Forelimb muscle (tissue), 1 donor: ENCODE measurements at places on chromosomes 4 and X.

GRCh38 chr4:122744229-122744628 lies 11.7 kb downstream of the BBS12 start:
- no peak for DNase-seq

GRCh38 chr4:123869286-123870215 lies 473.0 kb downstream of the SPRY1 start:
- DNase-seq, result no peak

GRCh38 chrX:15908603-15909290 lies 54.1 kb upstream of the AP1S2 start:
- no peak for DNase-seq

GRCh38 chrX:13283950-13284546 lies 35.8 kb downstream of the ATXN3L start:
- DNase-seq, result no peak

- DNase-seq, result no peak
These were observed 80.9 kb downstream of the NKX6-1 start for GRCh38 chr4:84417997-84418709.

DNA sequence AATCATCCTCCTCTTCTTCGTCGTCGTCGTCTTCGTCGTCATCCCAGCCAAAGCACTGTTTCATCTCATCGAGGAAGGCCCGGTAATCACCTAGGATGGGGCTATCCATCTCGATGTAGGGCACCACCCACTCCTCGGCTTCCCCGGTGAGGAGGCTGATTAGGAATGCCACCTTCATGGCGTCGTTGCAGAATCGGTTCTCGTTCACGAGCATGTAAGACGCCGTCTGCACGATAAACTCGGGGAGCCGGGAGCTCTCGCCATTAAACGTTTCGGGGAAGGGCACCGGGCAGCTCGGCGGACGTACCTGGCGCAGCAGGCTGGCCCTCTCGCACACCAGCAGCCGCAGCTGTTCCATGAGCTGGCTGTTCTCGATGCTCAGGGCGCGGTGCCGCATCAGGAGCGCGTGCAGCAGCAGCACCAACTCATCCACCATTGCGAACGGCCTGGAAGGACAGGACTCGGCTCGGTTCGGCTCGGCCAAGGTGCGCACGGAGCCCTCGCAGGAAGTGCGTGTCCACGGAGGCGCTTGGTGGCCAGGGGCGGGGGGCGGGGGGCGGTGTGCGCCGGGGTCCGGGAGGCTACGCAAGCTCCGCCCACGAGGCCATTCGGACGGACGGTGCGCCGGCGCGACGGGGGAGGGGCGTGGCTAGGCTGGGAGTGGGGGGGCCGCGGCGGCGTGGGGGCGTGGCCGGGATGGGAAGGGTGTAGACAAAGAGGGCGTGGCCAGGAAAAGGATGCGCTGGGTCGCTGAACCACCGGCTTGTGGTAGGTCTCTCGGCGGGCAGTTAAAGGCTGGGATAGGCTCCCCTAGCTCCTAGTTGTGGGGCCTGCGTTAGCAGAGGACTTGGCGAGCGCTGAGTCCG lies at the start of gene LDOC1:
Gene LDOC1, minus strand, starts transcription at position 544 of the 866 bp plus-strand sequence. Its CDS starts 108 bp downstream, at position 436.
- DNase-seq, result peak; percentile 26

DNA sequence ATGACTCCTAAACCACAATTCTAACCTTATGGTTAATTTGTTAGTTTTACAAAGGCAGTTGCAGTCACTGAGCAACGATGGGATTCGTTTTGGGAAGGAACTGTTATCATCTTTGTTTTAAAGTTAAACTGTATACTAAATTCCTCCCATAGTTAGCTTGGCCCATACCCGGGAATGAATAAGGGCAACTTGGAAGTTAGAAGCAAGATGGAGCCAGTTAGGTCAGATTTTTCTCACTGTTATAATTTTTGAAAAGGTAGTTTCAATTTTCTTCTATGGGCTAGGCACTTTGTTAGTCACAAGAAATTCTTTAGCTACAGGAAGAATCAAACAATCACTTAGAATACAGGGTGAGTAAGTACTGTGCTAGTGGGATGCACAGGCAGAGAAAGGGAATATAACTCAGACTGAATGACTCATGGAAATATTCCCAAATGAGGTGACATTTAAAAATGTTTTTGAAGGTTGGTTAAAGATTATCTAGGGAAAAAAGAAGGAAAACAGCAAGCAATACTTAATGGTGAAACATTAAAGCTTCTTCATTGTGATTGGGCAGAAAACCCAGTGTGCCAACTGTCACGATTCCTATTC lies 153.6 kb downstream of the MAGEB17 start:
- DNase-seq, result no peak

- no peak for DNase-seq
These were observed 676.7 kb upstream of the ACTRT1 start for GRCh38 chrX:128728943-128729342.

DNA sequence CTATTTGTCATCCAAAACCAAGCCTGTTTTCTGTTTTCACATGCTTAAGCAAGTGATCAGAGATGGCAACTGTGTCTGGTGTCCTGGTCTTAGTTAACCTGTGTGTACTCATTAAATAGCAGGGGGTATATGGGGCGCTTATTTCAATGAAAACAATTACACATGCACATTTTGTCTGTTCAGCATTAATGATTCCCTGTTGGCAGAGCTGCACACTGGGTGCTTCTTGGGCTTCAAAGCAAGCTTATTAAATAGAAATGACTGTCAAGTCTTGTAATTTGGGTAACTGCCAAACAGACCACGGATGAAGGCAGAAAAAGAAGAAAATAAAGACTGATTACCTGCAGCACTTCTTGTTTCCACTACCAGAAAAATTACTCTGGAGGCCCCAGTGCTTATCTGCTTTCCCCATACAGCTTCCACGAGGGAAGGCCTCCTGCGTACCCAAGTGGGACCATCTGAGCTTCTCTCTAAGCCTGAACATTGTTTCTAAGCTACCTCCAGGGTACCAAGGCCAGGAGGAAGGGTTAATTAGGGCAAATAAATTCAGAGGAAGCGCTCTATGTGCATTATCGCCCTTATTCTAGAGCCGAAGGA lies 107.2 kb upstream of the TBL1X start:
- DNase-seq, result no peak

GRCh38 chr4:7075962-7076695 lies 8.3 kb upstream of the GRPEL1 start:
- no peak for DNase-seq

GRCh38 chr4:78625073-78625472 lies 73.5 kb downstream of the ANXA3 start:
- DNase-seq, result no peak

GRCh38 chr4:25032126-25032525 lies 1.4 kb upstream of the LGI2 start:
- no peak for DNase-seq

DNA sequence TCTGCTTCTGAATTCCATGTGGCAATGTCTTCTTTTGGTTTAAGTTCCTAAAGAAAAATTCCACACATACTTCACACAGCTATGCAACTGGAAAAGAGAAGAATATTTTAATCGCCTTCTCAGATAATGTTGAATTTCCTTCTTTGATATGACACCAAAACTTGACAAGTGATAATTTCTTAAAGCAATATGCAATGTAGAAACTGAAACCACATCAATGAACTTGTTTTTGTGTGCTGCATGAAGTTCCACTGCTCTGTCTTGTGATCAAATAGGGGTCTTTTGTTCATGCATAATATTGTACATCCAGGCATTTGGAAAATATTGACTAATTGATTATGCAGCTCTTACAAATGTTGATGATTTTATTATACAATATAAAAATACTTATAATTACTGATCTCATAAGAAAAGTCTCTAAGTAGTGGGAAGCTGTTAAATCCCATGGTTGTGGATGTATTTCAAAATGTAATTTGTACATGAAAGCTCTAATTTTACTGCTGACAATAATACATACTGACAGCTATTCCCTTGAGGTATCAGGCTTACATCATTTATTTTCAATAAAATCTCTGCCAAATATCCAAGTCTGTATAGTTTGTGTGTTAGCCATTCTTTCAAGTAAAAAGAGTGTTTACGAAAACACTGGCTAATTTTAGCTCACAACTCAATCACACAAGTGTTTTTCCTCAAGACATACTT lies 56.5 kb downstream of the AGA start:
- no peak for DNase-seq

- DNase-seq, result no peak
These were observed 104.1 kb downstream of the IL1RAPL2 start for GRCh38 chrX:104670051-104670450.

GRCh38 chrX:54483946-54484345 lies 12.1 kb downstream of the FGD1 start:
- no peak for DNase-seq

GRCh38 chr4:109412776-109413175 lies 20.8 kb upstream of the SEC24B start:
- DNase-seq, result no peak

DNA sequence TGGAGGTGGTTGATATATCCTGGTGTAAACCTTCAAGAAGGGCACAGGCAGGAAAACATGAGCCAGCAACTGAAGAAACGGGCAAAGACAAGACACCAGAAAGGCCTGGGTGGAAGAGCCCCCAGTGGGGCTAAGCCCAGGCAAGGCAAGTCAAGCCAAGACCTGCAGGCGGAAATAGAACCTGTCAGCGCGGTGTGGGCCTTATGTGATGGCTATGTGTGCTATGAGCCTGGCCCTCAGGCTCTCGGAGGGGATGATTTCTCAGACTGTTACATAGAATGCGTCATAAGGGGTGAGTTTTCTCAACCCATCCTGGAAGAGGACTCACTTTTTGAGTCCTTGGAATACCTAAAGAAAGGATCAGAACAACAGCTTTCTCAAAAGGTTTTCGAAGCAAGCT lies 7.2 kb downstream of the ZFP42 start:
- no peak for DNase-seq

DNA sequence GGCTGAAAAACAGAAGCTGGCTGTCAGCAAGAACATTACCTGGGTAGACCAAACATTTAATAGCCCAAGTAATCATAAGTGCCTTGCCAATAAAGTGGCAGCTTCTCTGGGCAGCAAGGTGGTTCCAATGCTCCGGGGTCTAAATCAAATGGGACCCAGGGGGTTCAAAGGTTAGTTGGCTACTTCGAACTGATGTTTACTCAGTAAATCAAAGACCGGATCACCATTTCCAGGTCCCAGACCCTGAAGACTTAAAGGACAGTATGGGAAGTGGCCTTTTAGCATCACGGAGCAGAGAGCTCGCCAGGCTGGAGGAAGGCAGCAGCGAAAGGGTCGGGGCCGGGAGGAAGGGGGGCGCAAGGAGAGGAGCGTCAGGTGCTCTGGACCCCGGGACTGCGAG lies 1.0 kb downstream of the SH3KBP1 start:
- DNase-seq, result no peak

GRCh38 chr4:56772134-56772533 lies 49.4 kb downstream of the SPINK2 start:
- DNase-seq, result no peak

DNA sequence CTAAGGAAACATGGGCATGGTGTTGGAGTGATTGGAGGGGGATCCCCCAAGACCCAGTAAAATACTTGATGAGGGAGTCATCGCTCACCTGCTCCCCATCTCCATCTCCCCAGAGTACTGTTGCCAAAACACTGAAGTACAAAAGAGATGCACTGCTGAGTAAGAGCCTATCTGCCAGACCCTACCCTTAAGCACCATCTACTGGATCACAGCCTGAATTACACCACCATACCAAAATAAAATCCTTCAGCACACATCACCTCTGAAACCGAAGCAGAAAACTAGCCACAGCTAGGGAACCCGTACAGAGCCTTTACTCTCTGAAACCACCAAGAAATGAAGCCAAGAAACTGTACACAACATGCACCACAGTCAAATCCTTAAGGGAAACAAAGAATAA lies 466.3 kb upstream of the ACTRT1 start:
- DNase-seq, result no peak

DNA sequence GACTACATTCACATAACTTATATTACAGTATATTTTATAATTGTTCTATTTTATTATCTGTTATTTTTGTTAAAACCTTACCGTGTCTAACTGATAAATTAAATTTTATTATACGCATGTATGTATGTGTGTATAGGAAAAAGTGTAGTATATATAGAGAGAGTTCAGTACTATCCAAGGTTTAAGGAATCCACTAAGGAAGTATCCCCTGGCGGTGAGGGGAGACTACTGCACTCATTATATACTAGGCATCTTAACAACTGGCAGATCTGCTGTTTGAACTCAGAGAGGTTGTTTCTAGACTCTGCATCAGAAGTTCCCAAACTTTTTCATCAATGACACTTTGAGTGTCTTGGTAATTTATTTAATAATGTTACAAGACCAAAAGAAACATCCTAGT lies 70.9 kb downstream of the NDST4 start:
- DNase-seq, result no peak

DNA sequence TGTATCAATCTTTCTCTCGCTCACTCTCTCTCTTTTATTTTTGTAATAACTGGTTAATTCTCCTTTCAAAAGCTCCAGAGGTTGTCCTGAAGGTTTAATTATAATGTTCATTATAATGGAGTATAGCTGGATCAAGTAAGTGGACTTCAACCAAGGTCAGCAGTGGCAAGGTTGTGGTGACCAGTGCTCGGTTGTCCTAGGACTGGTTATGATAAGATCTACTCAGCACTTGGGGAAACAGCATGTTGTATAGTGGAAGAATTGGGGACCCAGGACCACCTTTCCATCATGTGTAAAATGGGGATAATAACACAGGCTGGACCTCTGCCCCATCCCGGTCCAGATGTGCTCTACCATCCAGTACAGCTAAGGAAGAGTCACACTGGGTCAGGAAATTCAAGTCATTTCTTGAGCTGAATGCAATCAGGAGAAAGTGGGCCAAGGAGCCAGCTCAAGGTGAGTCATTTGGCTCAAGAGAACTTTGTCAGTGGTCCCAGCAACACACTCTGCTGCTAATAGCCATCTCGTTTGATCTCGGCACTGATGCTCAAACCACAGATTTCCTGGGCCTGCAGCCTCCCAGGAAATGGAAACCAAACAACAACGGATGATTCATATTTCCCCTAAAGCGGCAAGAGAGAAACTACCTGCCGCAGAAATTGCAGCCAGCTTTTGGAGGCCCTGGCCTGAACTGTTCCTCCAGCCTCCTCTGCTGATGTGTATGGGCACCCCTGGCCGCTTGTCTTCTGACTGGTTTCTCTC lies 123.6 kb upstream of the RBPJ start:
- DNase-seq, result no peak

DNA sequence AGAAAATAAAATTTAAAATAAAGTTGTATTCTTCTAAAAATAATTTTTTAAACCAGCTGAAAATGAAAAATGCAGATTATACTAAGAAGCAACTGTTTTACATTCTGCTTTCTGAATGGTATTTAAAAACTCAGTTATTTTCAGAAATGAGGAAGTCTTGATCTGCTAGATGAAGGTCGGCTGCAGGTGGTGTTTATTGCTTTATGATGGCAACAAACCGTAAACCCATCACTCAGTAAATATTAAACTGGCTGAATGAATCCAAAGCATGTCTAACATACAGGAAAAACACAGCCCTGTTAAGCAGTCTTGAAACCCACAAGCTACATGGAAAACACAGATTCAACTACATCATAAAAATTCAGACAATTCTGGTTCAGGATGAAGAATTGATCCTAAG lies 29.3 kb downstream of the DYNLT3 start:
- DNase-seq, result no peak

GRCh38 chrX:132837967-132838366 lies 120.5 kb downstream of the HS6ST2 start:
- no peak for DNase-seq
